ENCODE measurements at places on chromosomes 2 and 18. TPM values are rescaled to one million over a fixed set of nuclear protein-coding genes. Genes with fewer than 3 reads are reported as not detected.

- DNase-seq: peak; percentile 6
- peaks cover 29% of the 10 kb centered on the region for H3K4me1 ChIP-seq
- peaks cover 7% of the 10 kb centered on the region for H3K27me3 ChIP-seq
- no peak overlapping the region for H3K4me3 ChIP-seq
Observed at GRCh38 chr2:187586011-187586641, 31.9 kb upstream of the TFPI start.

DNA sequence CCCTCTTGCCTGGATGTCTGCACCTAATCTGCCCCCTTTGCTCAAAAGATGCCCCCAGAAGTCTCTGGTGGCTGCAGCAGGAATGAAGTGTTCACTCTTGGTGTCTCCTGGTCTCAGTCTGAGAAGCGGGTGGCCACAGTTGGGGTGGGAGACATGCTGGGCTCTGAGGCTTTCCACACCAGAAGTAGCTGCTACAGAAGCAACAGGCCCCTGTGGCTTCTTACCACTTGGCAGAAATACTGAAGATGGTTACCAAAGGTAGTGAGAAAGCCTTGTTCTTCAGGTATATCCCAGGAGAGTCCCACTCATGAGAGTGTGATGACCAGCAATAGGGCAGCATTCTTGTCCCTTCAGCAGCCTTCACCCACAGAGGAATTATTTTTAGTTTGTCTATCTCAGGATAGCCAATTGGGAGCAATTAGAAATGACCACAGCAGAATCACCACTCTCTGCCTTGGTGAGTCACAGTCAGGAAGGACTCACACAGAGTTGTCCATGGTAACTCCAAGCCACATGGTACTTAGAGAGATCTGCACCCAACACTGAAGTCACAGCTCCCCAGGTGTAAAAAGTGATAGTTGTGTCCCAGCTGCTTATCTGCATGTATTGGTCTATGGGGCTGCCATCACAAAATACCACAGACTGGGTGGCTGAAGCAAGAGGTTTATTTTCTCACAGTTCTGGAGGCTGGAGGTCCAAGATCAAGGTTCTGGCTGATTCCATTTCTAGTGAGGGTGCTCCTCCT, 169.8 kb upstream of the ID2 start:
- peaks cover 45% of the 10 kb centered on the region for H3K4me1 ChIP-seq
- H3K27ac ChIP-seq: peak overlapping the region; percentile 32
- DNase-seq: no peak
- H3K4me3 ChIP-seq: no peak overlapping the region

GRCh38 chr2:3349211-3349693, 28.4 kb downstream of the EIPR1 start:
- H3K4me3 ChIP-seq: no peak overlapping the region
- no peak overlapping the region for H3K27ac ChIP-seq
- no peak for DNase-seq
- H3K4me1 ChIP-seq: no peaks in the 10 kb centered on the region

- H3K27ac ChIP-seq: no peak overlapping the region
- H3K27me3 ChIP-seq: no peaks in the 10 kb centered on the region
- peaks cover 23% of the 10 kb centered on the region for H3K4me1 ChIP-seq
Observed at GRCh38 chr2:100413571-100413970, 3.9 kb downstream of the CHST10 start.

DNA sequence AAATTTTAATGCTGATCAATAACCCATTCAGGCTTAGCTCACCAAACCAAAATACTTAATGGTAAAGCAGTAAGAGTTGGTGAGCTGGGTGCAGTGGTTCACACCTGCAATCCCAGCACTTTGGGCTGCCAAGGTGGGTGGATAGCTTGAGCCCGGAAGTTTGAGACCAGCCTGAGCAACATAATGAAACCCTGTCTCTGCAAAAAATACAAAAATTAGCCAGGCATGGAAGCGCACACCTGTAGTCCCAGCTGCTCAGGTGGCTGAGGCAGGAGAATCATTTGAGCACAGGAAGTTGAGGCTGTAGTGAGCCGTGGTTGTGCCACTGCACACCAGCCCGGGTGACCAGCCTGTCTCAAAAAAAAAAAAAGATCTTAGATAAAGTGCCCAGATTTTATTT, 35.7 kb upstream of the MPP4 start:
- no peak overlapping the region for H3K27ac ChIP-seq
- H3K4me1 ChIP-seq: peaks cover 12% of the 10 kb centered on the region
- H3K36me3 ChIP-seq: peaks cover 27% of the 10 kb centered on the region
- DNase-seq: no peak
- no peaks in the 10 kb centered on the region for H3K27me3 ChIP-seq

DNA sequence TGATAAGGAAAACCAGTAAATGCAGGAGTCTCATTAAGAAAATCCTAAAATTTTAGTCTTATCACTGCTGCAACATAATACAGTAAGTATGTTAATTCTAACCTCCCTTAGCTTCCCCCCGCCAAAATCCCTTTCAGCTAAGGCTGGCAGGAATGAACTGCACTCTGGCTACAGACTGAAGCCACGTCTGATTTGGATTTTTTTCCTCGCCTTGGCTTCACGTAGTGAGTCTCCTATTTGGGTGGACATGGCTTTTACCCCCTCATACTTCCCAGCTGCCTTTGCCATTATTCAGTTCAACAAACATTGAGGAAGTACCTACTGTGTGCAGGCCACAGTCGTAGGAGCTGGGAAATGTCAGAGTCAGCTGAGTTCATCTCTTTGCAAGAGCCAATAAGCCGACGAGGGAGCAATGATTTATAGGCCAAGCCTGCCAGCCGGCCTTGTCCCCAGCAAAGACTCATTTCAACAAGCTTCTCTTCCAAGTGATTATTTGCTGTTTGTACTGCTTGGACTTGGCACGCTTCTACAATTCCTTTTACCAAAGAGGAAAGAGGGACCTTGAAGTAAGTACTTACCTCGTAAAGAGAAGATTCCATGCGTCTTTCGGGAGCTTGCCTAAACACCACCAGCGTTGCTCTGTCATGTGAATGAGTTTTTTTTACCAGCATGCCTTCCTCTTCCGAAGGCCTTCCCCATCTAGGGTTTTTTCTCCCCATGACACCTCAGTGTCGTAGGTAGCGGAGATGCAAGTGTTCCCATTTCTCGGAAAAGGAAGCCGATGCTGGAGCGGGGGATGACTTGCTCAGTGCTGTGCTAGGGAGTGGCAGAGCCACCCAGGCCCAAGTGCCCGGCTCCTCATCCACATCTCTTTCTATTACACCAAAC, 138.6 kb downstream of the KLHL29 start:
- H3K27ac ChIP-seq: no peak overlapping the region
- H3K27me3 ChIP-seq: peaks cover 5% of the 10 kb centered on the region
- no peak overlapping the region for H3K4me3 ChIP-seq
- H3K4me1 ChIP-seq: peaks cover 8% of the 10 kb centered on the region

GRCh38 chr2:12928197-12928774, 211.6 kb downstream of the TRIB2 start:
- H3K27ac ChIP-seq: no peak overlapping the region
- peak; percentile 41 for DNase-seq
- H3K36me3 ChIP-seq: no peaks in the 10 kb centered on the region
- no peak overlapping the region for H3K4me3 ChIP-seq

GRCh38 chr2:60633615-60634014, 80.2 kb upstream of the BCL11A start:
- H3K36me3 ChIP-seq: no peaks in the 10 kb centered on the region
- H3K27me3 ChIP-seq: peaks cover 8% of the 10 kb centered on the region
- no peak overlapping the region for H3K27ac ChIP-seq
- H3K4me1 ChIP-seq: no peaks in the 10 kb centered on the region
- no peak for DNase-seq
- H3K4me3 ChIP-seq: no peak overlapping the region

DNA sequence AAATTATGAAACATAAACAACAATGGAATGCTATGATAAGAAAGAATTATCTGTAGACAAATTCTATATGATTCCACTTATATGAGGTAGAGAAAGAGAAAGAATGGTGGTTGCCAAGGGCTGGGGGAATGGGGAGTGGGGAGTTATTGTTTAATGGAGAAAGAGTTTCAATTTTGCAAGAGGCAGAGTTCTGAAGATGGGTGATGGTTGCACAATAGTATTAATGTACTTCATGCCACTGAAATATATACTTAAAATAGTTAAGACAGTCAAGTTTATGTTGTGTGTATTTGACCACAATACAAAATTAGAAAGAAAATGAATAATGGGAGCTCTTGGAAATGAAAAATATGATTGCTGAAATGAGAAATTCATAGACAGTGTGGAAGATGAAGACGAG, 22.6 kb upstream of the FAM117B start:
- no peaks in the 10 kb centered on the region for H3K36me3 ChIP-seq
- H3K27ac ChIP-seq: no peak overlapping the region
- H3K27me3 ChIP-seq: no peaks in the 10 kb centered on the region
- peaks cover 16% of the 10 kb centered on the region for H3K4me1 ChIP-seq
- no peak for DNase-seq

GRCh38 chr2:75130171-75130570, 69.1 kb downstream of the TACR1 start:
- DNase-seq: peak; percentile 13
- no peaks in the 10 kb centered on the region for H3K27me3 ChIP-seq
- H3K36me3 ChIP-seq: no peaks in the 10 kb centered on the region
- no peak overlapping the region for H3K4me3 ChIP-seq
- H3K27ac ChIP-seq: no peak overlapping the region
- H3K4me1 ChIP-seq: no peaks in the 10 kb centered on the region

- H3K4me3 ChIP-seq: no peak overlapping the region
- no peaks in the 10 kb centered on the region for H3K27me3 ChIP-seq
- no peak for DNase-seq
- peaks cover 72% of the 10 kb centered on the region for H3K4me1 ChIP-seq
Observed at GRCh38 chr2:161173541-161174194, 13.4 kb downstream of the TANK start.

GRCh38 chr2:189576396-189576795, 4.2 kb downstream of the SLC40A1 start:
- H3K27me3 ChIP-seq: peaks cover 4% of the 10 kb centered on the region

GRCh38 chr2:20401489-20401835, 45.4 kb upstream of the RHOB start:
- no peak overlapping the region for H3K27ac ChIP-seq
- H3K36me3 ChIP-seq: no peaks in the 10 kb centered on the region
- H3K4me3 ChIP-seq: no peak overlapping the region
- no peak for DNase-seq
- no peaks in the 10 kb centered on the region for H3K27me3 ChIP-seq

- H3K27ac ChIP-seq: no peak overlapping the region
- H3K36me3 ChIP-seq: no peaks in the 10 kb centered on the region
- no peak for DNase-seq
- no peaks in the 10 kb centered on the region for H3K4me1 ChIP-seq
Observed at GRCh38 chr2:200180943-200181342, 125.5 kb upstream of the SPATS2L start.

- no peak overlapping the region for H3K4me3 ChIP-seq
- H3K4me1 ChIP-seq: peaks cover 29% of the 10 kb centered on the region
- peak overlapping the region; percentile 48 for H3K27ac ChIP-seq
- peaks cover 59% of the 10 kb centered on the region for H3K36me3 ChIP-seq
Observed at GRCh38 chr2:232026910-232027309, 65.4 kb downstream of the DIS3L2 start.

DNA sequence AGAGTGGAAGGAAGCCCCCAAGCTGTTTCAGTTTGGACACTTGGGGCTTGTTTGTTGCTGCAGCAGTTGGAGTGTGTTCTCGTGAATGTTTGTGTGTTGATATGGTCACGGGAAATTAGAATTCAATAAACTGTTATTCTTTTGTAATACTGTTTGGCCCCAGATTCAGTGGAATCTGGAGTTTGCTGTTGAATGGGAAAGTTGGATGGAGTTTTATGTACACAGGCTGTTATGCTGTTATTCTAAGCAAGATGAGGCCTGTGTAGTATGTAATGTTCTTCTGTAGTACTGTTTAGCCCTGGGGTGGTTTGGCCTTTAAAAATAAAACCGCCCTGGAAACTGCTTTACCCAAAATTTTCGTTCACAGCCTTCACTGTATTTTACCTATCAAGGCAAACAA, 810.4 kb upstream of the HS6ST1 start:
- no peaks in the 10 kb centered on the region for H3K27me3 ChIP-seq
- no peaks in the 10 kb centered on the region for H3K36me3 ChIP-seq
- DNase-seq: no peak
- no peaks in the 10 kb centered on the region for H3K4me1 ChIP-seq
- no peak overlapping the region for H3K27ac ChIP-seq

GRCh38 chr2:11546072-11546471, 12.2 kb downstream of the GREB1 start:
- no peaks in the 10 kb centered on the region for H3K4me1 ChIP-seq
- no peak for DNase-seq
- peaks cover 19% of the 10 kb centered on the region for H3K27me3 ChIP-seq
- no peak overlapping the region for H3K4me3 ChIP-seq

DNA sequence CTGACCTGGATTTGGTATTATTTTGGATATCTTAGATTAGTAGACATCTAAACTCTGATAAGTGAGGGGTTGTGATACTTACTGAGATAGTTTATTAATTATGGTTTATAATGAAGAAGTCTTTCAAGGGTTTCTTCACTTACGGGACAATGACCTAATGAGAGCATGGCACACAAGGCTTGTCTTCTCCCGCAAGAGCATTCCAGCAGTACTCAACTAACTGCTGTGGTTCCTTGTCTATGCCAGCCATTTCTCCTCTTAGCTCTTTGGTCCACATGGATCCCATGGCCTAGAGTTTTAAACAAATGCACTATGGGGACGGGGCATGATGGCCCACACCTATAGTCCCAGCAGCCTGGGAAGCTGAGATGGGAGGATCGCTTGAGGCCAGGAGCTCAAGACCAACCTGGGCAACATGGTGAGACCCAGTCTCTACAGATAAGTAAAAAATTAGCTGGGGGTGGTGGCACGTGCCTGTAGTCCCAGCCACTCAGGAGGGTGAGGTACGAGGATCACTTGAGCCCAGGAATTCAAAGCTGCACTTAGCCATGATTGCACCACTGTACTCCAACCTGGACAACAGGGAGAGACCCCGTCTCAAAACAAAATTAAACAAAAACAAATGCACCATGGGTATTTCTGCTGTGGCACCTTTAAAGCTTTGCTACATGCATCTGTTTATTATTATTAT, 161.7 kb upstream of the MYCN start:
- peaks cover 8% of the 10 kb centered on the region for H3K27me3 ChIP-seq
- DNase-seq: no peak

The CAPN14 gene
- 0.64 TPM for total RNA-seq

The PLCD4 gene
- 0.18 TPM for total RNA-seq

The MC5R gene
- not detected for total RNA-seq

The GREB1L gene
- not detected for total RNA-seq

The OR6B2 gene
- total RNA-seq: not detected

The HOXD12 gene
- total RNA-seq: not detected

The CYP27C1 gene
- total RNA-seq: not detected

The SLC1A4 gene
- total RNA-seq: 16.7 TPM

The ASAP2 gene
- total RNA-seq: 0.21 TPM

The VWC2L gene
- not detected for total RNA-seq

The RNU2-63P gene
- 8.5 TPM for total RNA-seq
